ENCODE measurements at places on chromosomes 6 and 20. TPM values are rescaled to one million over a fixed set of nuclear protein-coding genes. Genes with fewer than 3 reads are reported as not detected.
A peak's percentile ranks its signal among the peaks of the same experiment; 100 is the strongest.

ITPA gene
- 49.2 TPM for total RNA-seq

HCRTR2 gene
- total RNA-seq = not detected

NPEPL1 gene
- total RNA-seq = 30.7 TPM

PRSS16 gene
- total RNA-seq = 1.3 TPM

DNA sequence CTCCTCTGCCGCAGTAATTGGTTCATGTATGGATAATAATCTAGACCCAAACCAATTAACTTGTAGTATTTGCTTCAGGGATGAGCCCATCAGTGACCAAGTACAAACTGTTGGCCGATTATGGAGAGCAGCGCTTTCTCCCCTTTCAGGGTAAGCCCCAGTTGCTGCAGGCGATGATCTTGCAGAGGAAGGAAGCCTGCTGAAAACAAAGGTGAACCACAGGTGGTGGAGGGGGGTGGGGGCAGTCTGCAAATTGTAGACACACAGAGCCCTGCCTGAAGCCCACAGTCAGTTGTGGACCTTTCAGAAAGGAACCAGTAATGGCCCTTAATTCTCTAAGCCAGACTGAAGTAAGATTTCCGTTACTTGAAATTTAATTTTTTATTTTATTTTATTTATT lies 167.9 kb upstream of the JARID2 start:
- DNase-seq = no peak

- no peak for DNase-seq
Measured at GRCh38 chr20:20741087-20742045, 28.9 kb upstream of the RALGAPA2 start.

DNA sequence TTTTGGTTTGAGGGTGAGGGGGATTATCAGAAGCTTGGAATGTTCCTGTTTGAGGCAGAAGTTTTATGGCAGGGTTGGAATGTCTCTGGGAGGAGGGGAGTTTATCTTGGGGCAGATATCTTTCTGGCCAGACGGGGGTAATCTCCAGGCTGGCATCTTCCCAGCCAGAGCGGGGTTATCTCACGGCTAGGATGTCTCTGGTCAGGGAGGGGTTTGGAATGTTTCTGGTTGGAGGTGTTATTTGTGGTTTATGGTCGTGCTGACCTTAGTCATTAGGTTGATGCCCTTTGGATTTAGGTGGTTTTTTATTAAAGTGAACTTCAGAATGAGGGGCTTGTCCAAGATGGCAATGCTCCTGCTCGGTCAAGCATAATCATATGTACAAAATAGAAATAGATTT lies 14.8 kb downstream of the PGK2 start:
- DNase-seq = no peak

DNA sequence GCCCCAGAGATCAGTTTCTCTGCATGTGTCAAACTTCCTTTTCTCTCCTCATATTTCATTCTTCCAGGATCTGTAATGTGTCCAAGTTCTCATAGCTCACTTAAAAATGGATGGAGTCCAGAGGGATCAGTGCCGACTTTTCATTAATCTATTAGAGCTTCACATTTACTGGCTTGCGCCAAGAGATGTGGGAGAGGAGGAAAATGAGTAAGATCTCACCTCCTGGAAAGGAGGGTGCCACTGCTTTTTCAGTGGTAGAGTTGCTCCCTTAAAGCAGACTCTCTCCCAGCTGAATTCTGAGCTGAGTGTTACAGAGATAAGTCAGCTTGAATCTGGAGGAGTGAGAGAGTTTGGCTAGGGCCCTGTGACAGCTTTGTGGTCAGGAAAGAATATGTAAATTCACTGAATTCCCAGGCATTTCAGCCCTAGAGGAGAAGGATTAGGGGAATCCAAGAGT lies 175.9 kb downstream of the SOX4 start:
- DNase-seq = no peak

DNA sequence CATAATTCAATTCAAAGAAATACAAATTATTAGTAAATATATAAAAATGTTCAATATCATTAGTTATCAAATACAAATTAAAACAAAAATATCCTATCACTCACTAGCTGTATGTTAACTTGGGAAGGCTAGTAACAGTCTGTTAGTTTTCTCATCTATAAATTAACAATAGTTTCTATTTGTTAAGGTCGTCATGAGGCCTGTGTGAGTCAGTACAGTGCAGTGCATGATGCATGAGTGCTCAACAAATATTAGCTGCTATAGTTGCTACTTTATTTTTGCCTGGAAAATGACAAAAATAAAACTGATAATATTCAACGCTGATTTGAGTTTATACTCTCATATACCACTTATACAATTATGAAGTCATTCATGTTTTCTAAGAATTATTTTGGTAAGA lies 401.6 kb upstream of the RUNX2 start:
- DNase-seq = no peak

GRCh38 chr6:41344876-41345275 lies 9.5 kb downstream of the NCR2 start:
- DNase-seq = peak; percentile 55

- DNase-seq = no peak
Measured at GRCh38 chr6:134774201-134774638, 175.7 kb downstream of the ALDH8A1 start.

- no peak for DNase-seq
Measured at GRCh38 chr6:119129148-119129967, 50.9 kb upstream of the FAM184A start.

GRCh38 chr6:5937936-5938706 lies 68.6 kb downstream of the NRN1 start:
- no peak for DNase-seq

GRCh38 chr6:134764741-134765140 lies 185.2 kb downstream of the ALDH8A1 start:
- no peak for DNase-seq

- no peak for DNase-seq
Measured at GRCh38 chr6:1817033-1817761, 207.5 kb downstream of the FOXC1 start.

GRCh38 chr6:105880030-105880492 lies 206.1 kb upstream of the PRDM1 start:
- peak; percentile 25 for DNase-seq

DNA sequence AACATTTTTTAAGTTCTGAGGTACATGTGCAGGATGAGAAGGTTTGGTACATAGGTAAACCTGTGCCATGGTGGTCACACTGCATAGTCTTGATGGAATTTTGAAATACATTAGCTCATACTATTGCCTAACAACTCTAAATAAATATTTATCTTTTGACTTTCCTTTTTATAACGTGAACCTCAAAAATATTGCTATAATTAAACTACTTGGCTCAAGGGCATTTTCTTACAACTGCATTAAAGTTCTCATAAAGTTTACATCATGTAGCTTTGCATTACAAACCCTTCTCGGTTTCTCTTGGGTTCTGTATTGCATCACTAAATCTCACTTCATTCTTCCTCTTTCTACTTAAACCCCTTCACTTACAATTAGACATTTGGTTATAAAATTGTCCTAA lies 636.0 kb upstream of the PTCHD4 start:
- no peak for DNase-seq

Measured in activated CD4-positive, alpha-beta memory T cell treated with anti-CD3 and anti-CD28 coated beads, Interleukin-2, amount 10 ng/mL, durations not matched to agents 7 days and 5 days (primary cell).